Mesothelial cell of epicardium (in vitro differentiated cells): ENCODE measurements at places on chromosomes 1 and 21.

- H3K4me1 ChIP-seq: peaks cover 36% of the 10 kb centered on the region
- DNase-seq: no peak
- H3K36me3 ChIP-seq: peaks cover 23% of the 10 kb centered on the region
- H3K27me3 ChIP-seq: peaks cover 4% of the 10 kb centered on the region
Observed at GRCh38 chr1:163069655-163070277, 605 bp downstream of the RGS4 start.

DNA sequence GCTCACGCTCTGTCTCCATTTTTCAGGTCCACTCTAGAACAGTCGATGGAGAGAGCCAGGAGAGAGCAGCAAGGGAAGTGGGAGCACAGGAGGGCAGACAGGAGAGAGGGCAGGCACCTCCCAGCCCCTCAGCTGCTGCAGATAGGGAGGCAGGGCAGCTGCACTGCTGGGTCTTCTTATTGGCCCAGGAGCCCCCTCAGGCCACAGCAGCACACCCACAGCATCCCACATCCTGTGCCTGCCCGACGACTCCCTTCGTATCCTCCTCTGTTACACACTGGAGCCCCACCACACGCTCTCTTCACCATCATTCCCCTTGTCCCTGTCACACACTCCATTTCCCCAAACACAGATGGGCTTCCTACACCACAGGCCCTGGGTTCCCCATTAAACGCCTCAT, 13.7 kb upstream of the ARTN start:
- H3K36me3 ChIP-seq: peaks cover 6% of the 10 kb centered on the region
- no peak for DNase-seq
- no peak overlapping the region for H3K27ac ChIP-seq
- no peak overlapping the region for H3K4me3 ChIP-seq
- no peaks in the 10 kb centered on the region for H3K27me3 ChIP-seq

DNA sequence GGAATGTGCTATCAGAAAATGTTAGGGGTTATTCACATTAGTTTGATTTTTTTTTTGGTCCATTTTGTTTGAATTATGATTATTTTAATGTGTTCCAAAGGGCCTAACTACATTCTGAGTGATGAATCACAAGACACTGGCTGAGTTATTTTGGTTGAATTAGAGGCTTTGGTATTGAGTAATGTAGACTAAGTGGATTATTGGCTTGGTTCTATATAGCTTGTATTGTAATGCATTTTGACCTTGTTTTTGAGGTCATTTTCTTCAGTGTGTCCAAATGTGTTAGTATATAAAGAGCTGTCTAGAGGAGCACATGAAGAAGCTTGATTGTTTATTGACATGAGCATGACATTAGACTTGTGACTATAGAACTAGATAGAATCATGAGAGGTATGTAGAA, 3.4 kb downstream of the ZNF326 start:
- H3K4me3 ChIP-seq: peak overlapping the region; percentile 4
- H3K27me3 ChIP-seq: no peaks in the 10 kb centered on the region
- DNase-seq: no peak

DNA sequence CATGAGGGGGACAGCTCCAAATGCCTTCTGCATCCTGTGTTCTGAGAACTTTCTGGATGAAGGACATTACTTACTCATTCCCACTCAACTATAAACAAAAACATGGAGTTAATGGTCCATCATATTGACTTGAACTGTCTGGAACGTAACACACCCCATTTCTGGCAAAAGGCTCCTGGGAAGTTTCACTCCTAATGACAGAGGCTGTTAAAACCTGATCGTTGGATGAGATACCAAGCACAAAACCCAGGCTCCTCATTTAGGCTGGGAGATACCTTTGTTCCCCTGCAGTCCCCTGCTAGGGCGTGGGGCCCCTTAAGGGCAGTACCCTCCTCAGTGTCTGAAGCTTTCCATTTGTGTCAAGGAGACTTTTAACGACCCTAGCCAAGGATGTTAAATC, 78.9 kb downstream of the RHOU start:
- H3K27me3 ChIP-seq: no peaks in the 10 kb centered on the region
- no peak overlapping the region for H3K27ac ChIP-seq
- DNase-seq: no peak
- peaks cover 37% of the 10 kb centered on the region for H3K4me1 ChIP-seq
- H3K4me3 ChIP-seq: no peak overlapping the region

DNA sequence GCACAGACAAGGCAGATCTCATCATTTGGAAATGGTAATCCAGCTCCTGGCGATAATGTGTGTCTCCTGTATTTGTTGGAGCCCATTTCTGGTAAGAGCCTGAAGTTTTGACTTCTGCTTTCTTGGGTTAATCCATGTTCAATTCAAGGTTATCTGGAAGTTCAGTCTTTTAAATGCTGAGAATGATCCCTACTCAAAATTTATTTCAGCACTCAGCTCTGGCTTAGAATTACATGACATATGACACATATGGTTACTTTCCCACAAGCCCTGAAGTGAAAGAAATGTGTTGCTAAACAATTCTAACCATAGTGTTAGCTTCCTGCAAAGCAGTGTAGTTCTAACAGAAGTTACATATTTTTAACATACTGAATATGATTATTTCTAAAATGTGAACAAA, 2.7 kb downstream of the PTGFR start:
- peaks cover 8% of the 10 kb centered on the region for H3K4me1 ChIP-seq
- H3K36me3 ChIP-seq: no peaks in the 10 kb centered on the region
- H3K4me3 ChIP-seq: no peak overlapping the region
- H3K27me3 ChIP-seq: peaks cover 76% of the 10 kb centered on the region
